ENCODE measurements at places on chromosomes 3 and 15. TPM values are rescaled to one million over a fixed set of nuclear protein-coding genes. Genes with fewer than 3 reads are reported as not detected.

GRM7 gene
- total RNA-seq: not detected

PKM gene
- 2,668 TPM for total RNA-seq

- no peak overlapping the region for H3K4me3 ChIP-seq
- peak overlapping the region; percentile 25 for H3K27ac ChIP-seq
- peaks cover 69% of the 10 kb centered on the region for H3K4me1 ChIP-seq
- DNase-seq: no peak
- no peaks in the 10 kb centered on the region for H3K36me3 ChIP-seq
Measured at GRCh38 chr15:62494197-62494596, 329.1 kb upstream of the C2CD4B start.

- H3K27ac ChIP-seq: no peak overlapping the region
- DNase-seq: no peak
- H3K4me3 ChIP-seq: no peak overlapping the region
- H3K4me1 ChIP-seq: no peaks in the 10 kb centered on the region
- H3K27me3 ChIP-seq: no peaks in the 10 kb centered on the region
- no peaks in the 10 kb centered on the region for H3K36me3 ChIP-seq
Measured at GRCh38 chr3:98233468-98233867, 30.6 kb upstream of the OR5H6 start.

- no peak overlapping the region for H3K4me3 ChIP-seq
- peaks cover 7% of the 10 kb centered on the region for H3K27me3 ChIP-seq
- DNase-seq: no peak
- no peak overlapping the region for H3K27ac ChIP-seq
- H3K36me3 ChIP-seq: no peaks in the 10 kb centered on the region
- peaks cover 10% of the 10 kb centered on the region for H3K4me1 ChIP-seq
Measured at GRCh38 chr3:170204509-170204908, 17.7 kb upstream of the PRKCI start.

FAN1 gene
- 14.2 TPM for total RNA-seq

GRCh38 chr3:198067416-198067815, 107.4 kb downstream of the LMLN start:
- no peaks in the 10 kb centered on the region for H3K36me3 ChIP-seq
- no peak overlapping the region for H3K4me3 ChIP-seq
- no peak overlapping the region for H3K27ac ChIP-seq
- peaks cover 7% of the 10 kb centered on the region for H3K4me1 ChIP-seq

GCNT3 gene
- not detected for total RNA-seq

WNT7A gene
- not detected for total RNA-seq

RAB43 gene
- total RNA-seq: 22.1 TPM

- H3K36me3 ChIP-seq: peaks cover 20% of the 10 kb centered on the region
- H3K27me3 ChIP-seq: peaks cover 2% of the 10 kb centered on the region
- peaks cover 38% of the 10 kb centered on the region for H3K4me1 ChIP-seq
- no peak for DNase-seq
- no peak overlapping the region for H3K4me3 ChIP-seq
- no peak overlapping the region for H3K27ac ChIP-seq
Measured at GRCh38 chr15:82150645-82151044, 104.8 kb upstream of the MEX3B start.

DUOX2 gene
- total RNA-seq: not detected

- no peak overlapping the region for H3K27ac ChIP-seq
- peaks cover 29% of the 10 kb centered on the region for H3K4me1 ChIP-seq
- no peak overlapping the region for H3K4me3 ChIP-seq
- DNase-seq: no peak
Measured at GRCh38 chr3:30670292-30670691, 63.9 kb downstream of the TGFBR2 start.
